ENCODE measurements at places on chromosomes 2 and 18. TPM values are rescaled to one million over a fixed set of nuclear protein-coding genes. Genes with fewer than 3 reads are reported as not detected.

OSR1 gene
- 1.1 TPM for total RNA-seq

TGFBRAP1 gene
- 7.3 TPM for total RNA-seq

RNF125 gene
- 5.1 TPM for total RNA-seq

HOXD8 gene
- 1.5 TPM for total RNA-seq

C2orf74 gene
- total RNA-seq, result 29.8 TPM

- DNase-seq, result no peak
Observed at GRCh38 chr2:105775809-105776559, 31.3 kb downstream of the NCK2 start.

DNA sequence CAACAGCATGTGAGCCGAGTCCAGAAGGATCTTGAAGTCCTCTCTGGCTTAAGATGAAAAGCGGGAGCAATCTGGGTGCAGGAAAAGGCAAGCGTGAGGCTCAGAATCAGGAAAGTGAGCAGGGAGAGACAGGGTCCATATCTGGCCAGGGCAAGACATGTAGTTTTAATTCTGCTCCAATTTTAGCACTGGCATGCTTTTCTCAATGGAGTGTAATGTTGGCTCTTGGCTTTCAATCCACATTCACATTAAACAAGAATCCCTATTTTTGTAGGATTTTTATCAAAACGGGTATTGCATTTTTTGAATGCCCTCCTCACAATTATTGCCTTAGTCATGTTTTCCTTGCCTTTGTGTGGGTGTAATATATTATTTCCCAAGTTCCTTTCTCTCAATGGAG is 6.0 kb downstream of the SPATA3 start:
- DNase-seq, result no peak

- DNase-seq, result no peak
Observed at GRCh38 chr18:79982736-79983135, 5.6 kb downstream of the TXNL4A start.

DNA sequence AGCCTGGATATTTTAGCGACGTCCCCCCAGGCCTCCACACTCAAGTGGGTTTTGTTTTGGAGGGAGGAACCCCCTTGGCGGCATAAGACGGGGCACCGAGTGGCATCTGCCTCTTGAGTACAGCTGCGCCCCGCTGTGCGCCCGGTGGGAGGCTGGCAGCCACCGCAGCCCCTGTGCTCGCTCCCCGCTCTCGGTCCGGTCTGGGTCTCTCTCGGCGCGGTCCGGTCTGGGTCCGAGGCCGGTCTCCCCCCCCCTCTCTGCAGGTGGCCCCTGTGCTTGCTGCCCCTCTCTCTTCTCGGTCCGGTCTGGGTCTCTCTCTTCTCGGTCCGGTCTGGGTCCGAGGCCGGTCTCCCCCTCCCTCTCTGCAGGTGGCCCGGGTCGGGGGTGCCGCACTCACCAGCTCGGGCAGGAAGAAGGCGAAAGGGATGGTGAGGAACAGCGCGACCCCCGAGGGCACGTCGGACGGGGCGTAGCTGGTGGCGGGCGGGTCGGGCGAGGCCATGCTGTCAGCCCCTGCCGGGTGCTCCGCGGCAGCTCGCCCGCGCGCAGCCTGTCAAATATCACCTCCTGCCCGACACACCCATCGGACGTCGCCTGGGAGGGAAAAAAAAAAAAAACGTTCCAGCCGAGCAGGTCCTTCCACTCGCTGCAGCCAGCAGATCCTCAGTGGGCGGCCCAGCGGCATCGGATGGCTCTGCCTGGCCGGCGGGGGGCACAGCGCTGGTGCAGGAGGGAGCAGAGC is at the start of gene MALL:
Gene MALL, minus strand, starts transcription at position 532 of the 742 bp plus-strand sequence. Its CDS starts 30 bp downstream, at position 502.
- no peak for DNase-seq

DNA sequence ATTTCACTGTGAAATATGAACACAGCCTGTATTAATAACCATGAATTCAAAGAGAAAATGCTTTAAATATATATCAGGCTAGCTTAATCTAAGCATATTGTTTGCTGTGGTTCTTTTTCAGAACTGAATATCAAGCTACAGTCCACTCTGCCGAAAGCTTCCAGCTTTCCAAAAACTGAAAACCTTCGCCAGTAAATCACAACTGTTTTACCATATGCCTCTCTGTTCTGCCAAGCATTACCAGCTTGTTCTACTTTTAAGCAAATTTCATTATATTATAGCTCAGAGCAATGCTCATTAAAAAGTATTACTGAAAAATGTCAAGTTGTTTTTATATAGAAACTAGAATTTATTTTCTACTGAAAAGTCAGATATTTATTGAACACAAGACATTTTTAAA is 277.4 kb downstream of the NRXN1 start:
- DNase-seq, result no peak

DNA sequence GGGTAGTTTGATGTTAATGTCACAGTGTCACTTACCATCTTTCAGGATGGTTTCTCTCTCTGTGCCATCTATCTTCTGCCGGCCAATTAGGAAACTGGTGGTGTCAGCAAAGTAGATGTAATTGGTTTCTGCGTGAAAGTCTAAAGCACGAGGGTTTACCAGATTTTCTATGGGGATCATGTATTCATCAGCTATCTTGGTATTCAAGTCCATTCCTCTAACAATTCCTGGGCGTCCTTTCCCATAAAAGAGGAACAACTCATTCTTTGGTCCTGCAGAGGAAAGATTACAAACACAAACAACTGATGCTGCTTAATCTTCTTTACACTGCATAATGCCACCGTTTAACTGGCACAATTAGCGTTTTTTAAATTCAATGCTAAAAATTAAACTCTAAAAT is 1081.9 kb downstream of the LRP1B start:
- no peak for DNase-seq

- peak; percentile 54 for DNase-seq
Observed at GRCh38 chr2:98757904-98758421, 27.0 kb upstream of the MGAT4A start.

GRCh38 chr18:50162486-50163304 is 32.3 kb downstream of the MYO5B start:
- DNase-seq, result no peak

DNA sequence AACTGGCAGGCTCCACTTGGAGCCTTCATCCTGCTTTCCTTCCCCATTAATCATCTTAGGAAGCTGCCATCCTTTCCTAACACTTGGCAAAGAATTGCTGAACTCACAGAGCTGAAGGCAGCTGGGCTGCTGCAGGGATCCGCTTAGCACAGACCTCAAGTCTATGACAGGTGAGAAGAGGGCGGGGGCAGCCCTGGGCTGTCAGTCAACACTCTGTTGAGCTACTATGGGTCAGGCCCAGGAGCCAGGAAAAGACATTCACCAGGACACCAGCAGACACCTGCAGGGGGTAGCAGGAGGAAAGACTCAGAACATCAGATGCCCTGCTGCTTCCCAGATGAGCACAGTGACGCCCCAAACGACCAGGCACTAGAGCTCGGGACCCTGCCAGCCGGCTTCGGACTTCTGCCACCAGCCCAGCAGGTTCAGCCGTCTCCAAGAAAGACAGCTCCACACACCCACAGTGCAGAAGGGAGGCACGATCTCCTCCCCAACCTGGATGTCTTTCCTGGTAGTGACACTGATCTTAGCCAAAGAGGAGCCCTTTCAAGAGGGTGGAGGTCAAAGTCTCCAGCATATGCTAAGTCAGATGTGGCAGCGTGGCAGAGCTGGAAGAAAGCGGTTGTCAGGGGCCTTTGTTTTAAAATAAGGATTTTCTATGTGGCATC is 55.2 kb downstream of the SNORC start:
- DNase-seq, result no peak

DNA sequence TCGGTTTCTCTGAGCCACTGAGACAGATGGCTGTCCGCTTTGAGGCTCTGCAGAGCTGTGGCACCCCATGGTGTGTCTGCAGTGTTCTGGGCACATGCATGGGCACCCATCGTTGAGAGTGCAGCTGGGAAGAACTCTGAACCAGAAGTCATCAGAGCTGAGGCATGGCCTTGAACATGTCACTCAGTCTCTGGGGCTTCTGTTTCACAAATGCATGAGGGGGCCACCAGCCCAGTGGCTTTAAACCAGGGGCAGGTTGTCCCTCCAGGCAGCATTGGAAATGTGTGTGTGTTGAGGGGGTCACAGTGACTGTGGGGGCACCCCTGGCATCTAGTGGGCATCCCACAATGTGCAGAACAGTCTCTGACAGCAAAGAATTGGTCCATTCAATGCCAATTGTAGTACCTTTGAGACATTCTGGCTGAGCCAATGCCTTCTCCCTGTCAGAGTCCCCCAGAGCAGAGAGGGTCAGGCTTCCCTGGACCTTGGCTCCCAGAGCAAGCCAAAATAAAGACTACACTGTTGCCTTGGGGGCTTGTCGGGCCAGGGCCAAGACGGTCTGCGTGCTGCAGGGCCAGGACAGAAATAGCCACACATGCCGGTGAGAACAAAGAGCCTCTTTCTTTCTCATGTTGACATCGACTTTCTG is 9.3 kb upstream of the PSMD1 start:
- DNase-seq, result no peak

DNA sequence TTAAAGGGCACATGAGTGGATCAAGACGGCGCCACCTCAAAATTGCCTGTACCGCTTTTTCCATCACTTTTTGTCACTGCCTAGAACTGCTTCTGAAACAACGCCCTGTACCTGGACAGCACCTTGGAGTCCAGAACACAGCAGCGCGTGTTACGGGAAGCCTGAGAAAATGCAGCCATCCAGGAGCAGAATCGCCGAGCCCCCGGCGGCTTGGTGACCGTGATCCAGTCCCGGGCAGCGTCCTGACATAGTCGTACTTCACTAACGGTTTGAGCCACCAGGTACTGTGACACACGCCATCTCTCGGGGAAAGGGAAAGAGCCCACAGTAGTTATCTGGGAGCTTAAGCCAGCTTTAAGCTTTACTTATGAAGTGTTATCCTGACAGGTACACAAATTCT is 168.9 kb upstream of the SALL3 start:
- DNase-seq, result no peak

DNA sequence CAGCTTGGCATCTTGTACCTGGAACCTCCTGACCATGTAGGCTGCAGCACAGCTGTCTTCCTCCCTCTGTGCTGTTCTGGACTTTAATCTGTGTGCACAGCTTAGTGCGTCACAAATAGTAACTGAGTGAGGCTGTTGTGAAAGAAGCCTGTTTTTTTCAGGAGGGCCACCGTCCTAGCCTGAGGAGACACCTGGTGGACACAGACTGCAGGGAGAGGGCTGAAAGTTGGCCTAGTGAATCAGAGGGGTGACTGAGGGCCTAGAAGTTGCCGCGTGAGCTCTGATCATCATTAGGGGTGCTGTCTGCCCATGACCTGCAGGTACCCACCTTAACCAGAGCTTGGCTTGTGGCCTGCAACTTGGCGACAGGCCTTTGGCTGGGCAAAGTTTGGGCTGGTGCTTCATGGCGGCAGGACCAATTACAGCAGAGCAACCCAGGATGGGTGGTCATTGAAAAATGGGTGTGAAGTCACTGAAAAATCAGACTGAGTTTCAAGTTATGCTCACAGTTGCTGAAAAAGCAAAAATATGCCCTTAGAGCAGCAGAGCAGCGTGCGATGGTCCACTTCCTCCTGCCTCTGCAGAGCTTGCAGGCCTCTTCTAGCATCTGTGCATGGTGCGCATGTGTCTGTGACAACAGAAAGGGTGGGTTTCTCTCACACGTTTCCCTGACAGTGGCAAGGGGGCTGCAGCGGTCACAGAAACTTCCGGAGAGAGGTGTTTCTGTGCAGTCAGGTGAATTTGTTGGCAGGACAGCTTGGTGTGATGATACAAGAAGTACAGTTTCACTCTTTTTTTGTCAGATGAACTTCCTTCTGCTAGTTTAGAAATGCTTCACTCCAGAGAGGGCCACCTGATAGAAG is 9.6 kb downstream of the GDF7 start:
- DNase-seq, result no peak

Data from thymus (tissue), 14 donors.